ENCODE measurements at places on chromosomes 4 and X. TPM values are rescaled to one million over a fixed set of nuclear protein-coding genes. Genes with fewer than 3 reads are reported as not detected.

SCFD2 gene
- 14.7 TPM for polyA plus RNA-seq

FAM184B gene
- 0.40 TPM for polyA plus RNA-seq

FAM53A gene
- 1.3 TPM for polyA plus RNA-seq

ZFP92 gene
- 0.98 TPM for polyA plus RNA-seq

CYSLTR1 gene
- polyA plus RNA-seq, result 2.4 TPM

PITX2 gene
- 2.3 TPM for polyA plus RNA-seq

PRPS2 gene
- polyA plus RNA-seq, result 108 TPM

PCDH10 gene
- polyA plus RNA-seq, result 5.4 TPM

POF1B gene
- 0.08 TPM for polyA plus RNA-seq

H2AZ1 gene
- 421 TPM for polyA plus RNA-seq

- no peak for DNase-seq
These were observed 100.0 kb downstream of the ADAMTS3 start for GRCh38 chr4:72468904-72469502.

DNA sequence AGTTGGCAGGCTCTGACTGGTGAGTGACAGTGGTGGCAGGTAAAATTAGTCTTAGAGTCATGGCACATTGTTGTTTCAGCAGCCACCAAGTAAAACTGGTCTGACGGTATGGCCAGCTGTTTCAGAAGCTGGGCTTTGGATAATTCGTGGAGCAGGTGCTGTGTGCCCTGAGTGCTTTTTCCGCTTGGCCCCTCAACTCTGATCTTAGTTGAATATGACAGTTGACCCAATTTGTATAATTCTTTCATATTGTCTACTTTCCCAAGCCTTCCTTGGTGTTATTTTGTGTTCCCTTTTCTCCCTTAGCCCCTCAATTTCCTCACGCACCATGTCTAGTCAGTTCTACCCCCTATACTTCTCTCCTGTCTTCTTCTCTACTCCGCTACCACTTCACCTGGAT lies 32.0 kb downstream of the CDS1 start:
- DNase-seq, result no peak

- DNase-seq, result no peak
These were observed 16.3 kb downstream of the KLF8 start for GRCh38 chrX:56248492-56248891.

DNA sequence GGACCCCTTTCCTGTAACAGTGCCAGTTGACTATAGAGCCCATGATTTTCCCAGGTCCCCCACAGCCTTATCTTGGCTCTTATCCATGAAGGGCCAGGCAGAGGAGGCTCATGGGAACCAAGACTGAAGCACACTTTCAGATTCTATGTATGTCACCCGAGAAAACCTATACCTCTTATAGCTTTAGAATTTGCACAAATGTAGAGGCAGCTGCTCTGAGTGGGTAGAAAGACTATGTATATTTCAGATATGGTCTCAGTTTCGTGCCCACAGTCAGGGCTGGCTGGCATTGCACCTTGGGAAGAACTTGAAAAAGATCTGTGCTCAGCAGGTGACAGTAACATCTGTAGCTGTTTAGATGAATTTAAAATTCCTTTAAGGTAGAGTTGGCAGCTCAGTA lies 8.3 kb upstream of the LNX1 start:
- DNase-seq, result no peak

DNA sequence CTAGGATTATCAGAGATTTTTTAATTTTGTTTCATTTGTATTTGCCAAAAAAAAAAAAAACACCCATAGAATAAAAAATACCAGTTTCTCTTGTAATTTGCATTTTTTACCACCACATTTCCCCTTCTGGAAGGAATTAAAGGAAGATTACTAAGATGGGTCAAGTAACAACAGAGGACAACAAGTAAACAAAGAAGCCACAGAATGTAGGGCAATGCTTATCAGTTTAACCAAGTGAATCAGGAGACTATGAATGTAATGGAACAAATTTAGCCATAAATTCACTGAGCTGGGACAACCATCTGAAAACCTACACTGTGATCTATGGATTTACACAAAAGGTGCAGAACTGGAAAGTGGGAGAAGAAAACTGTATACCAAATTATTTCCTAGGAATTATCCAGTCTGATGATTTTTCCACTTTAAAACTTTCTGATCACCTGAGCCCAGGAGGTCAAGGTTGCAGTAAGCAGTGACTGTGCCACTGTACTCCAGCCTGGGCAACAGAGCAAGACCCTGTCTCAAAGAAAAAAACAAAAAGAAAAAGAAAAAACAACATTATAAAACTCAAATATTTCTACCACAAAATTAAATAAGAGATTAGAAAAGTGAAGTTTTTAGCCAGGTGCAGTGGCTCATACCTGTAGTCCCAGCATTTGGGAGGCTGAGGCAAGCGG lies 32.4 kb downstream of the LRBA start:
- DNase-seq, result no peak

GRCh38 chr4:136918772-136919171 lies 613.5 kb downstream of the PCDH18 start:
- no peak for DNase-seq

DNA sequence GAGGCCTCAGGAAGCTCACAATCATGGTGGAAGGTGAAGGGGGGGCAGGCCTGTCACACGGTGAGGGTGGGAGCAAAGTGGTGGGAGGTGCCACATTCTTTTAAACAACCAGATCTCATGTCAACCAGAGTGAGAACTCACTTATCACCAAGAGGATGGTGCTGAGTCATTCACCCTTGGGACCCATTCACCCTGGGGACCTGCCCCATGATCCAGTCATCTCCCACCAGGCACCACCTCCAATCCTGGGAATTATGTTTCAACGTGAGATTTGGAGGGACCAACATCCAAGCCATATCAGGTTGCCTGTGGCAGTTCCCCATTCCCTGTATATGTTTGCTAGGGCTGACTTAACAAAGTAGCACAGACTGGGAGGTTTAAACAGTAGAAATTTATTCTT lies 318.4 kb upstream of the CLNK start:
- no peak for DNase-seq

DNA sequence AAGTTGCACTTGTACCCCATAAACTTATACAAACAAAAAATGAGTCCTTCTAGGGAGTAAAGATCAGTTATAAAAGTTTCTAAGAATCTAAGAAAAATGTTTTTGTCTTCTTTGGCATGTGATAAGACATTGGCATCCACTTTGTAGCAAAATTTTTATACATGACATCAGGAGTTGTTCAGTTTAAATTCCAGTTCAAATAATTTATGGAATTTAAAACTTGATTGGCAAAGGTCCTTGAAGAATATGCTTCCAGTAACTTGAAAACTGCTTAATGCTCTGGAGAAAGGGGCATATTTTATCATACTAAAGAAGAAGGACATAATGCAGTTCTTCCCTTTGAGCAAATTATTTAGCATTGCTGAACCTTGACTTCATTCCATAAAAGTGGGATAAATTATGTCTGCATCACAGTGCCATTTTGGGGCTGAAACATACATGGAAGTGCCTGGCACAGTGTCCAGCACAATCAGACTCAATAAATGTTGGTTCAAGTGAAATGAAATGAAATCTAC lies 163.3 kb upstream of the IL15 start:
- no peak for DNase-seq

- DNase-seq, result no peak
These were observed 20.0 kb downstream of the UBE2D3 start for GRCh38 chr4:102807345-102807744.

- DNase-seq, result no peak
These were observed 55.0 kb upstream of the PAK3 start for GRCh38 chrX:111041018-111041462.

- DNase-seq, result no peak
These were observed 106.3 kb downstream of the C4orf51 start for GRCh38 chr4:145786261-145786660.

GRCh38 chrX:108412783-108413182 lies 25.4 kb downstream of the COL4A6 start:
- no peak for DNase-seq

DNA sequence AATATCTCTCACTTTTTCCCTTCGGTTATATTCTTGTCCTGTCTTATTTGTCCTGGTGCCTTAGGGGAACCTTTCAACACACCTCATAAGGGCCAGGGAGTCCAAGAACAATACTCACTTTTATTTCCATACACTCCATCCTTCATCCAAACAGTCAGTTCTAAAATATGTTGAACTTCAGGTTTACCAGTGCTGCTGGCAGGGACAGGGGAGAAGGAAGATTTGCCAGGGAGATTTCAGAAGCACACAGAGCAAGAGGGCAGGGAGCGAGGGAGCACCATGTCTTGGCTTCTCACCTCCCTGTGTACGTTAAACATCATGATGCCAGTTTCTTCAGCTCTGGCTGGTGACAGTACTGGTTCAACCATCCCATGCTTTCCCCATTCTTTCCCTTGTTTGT lies 631.1 kb upstream of the FAT1 start:
- DNase-seq, result no peak

DNA sequence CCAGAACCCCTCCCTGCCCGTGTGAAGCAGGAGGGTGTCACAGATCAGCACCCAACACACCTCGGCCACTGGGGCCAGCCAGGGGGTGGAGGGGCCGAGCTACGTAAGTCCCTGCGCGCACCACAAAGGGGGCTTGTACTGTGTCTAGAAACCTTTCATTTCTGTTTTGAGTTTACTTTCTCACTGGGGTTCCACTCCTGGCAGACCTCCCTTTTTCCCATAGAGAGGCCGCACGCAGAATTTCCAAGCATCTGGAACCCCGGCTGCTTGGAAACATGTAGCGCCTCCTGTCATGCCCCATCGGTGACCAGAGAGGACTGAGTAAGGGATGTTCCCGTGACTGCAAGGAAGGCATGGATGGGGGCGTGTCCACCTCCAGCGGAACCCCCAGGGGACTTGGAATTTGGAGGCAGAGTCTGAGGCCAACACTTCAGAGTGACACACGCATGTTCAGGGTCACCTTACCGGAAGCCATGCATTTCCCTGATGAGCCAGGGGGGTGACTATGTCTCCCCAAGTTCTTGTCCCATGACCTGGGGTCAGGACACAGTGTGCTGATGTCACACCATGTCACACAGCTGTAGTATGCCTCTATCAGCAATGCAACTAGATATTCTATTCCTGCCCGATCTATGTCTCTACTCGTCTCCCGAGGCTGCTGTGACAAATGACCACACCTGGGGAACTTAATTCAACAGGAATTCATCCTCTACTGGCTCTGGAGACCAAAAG lies 105.3 kb downstream of the DHRSX start:
- no peak for DNase-seq

- DNase-seq, result no peak
These were observed 58.2 kb upstream of the MSN start for GRCh38 chrX:65609237-65609636.

DNA sequence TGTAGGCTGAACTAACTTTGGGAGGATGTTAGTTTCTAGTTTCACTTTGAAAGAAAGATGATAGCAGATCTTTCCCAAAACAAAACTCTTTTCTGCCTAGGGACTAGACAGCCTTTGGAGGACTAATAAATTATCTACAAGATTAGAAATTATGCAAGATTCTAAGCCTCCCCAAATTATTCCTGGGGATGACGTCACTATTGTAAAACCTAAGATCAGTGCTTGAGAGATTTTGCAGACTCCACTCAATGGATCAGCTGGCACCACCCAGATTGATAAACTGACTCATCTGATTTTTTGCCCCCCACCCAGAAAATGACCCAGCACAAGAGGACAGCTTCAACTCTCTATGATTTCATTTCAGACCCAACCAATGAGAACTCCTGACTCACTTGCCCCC lies 1057.9 kb upstream of the DIAPH2 start:
- DNase-seq, result no peak

DNA sequence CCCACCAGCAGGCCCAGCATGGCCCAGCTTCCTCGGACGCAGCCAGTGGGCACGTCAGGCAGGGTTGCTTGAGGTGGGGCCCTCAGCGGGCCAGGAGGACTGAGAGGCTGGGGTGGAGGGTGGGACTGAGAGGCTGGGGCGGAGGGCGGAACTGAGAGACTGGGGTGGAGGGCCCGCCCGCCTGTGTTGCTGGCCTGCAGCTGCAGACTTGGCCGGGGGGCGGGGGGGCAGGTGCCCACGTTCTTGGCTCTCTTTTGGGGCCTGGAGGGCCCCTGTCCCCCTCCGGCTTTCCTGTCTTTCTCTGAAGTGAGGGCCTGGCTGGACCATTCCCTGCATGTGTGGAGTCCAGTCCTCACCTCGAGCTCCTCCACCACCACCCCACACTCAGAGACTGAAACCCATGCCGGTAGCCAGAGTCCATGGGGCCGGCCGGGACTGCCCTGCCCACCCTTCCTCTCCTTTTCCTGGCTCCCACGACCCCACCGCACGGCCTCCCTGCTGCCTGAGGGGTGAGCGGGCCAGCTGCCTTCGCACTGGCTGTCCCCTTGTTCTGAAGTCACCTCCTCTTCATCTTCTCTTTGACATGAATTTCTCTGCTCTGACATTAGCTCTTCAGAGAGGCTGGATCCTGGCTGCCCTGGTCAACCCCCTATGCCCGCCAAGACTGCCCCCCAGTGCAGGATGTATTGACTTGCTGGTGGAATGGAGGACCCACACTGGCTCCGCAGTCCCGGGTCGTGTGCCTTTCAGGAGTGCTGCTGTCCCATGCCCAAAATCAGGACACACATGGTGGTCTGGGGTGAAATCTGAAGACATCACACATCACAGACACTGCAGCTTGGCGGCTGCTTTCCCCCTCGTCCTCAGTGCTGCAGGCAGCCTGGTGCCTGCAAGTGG lies 10.1 kb upstream of the NKX1-1 start:
- no peak for DNase-seq

DNA sequence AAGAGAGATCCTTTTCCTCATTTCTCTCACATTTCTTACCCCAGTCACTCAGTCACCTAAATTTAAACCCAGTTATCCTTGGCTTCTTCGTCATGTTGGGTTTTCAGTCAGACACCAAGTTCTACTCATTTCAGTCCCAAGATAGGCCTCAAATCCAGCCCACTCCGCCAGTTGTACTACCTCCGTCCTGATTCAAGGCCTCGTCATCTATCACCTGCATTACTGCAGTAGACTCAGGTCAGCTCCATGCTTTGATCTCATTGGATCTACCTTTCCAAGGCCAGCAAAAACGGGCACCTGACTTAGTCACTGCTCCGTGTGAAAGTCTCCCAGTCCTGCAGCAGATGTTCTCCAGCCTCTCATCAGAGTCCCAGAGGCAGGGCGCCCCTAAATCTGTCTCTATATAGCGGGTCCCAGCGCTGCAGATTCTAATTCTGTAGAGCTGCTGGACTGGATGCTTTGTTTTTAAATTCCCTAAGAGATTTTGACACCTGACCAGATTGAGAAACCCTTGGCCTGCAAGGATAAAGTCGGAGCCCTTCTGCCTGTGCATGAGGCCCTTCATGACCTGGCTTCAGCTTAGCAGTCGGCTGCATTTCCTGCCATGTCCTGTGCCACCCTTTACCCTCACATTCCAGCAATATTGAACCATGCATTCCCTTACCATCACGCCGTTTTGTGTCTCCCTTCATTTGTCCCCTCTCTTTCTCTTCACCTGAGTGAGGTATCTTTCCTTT lies 53.7 kb downstream of the ZFX start:
- DNase-seq, result no peak

- no peak for DNase-seq
These were observed 176.4 kb downstream of the IL13RA2 start for GRCh38 chrX:114841051-114841450.

Data from right renal cortex interstitium (tissue), 3 donors.